ENCODE measurements at places on chromosomes 16 and 17.

- no peak for DNase-seq
Measured at GRCh38 chr16:371515-372301, 1.4 kb upstream of the MRPL28 start.

DNA sequence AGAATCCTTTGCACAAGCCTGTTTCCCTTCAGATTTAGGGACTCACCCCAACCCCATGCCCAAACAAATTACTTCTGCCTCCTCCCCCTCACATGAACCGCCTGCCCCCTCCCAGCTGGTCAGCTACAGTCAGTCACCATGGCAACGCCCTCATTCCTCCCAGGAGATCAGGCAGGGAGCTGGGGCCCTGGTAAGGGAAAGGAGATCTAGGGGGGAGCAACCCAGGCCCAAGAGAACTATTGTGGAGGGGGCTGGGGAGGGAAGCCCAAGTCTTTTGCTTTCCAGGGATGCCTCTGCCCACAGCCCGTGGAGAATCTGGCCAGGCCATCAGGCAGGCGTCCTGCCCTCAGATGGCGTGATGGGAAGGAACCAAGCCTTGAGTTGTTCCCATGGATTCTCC is 2.8 kb downstream of the FAM171A2 start:
- DNase-seq = no peak

DNA sequence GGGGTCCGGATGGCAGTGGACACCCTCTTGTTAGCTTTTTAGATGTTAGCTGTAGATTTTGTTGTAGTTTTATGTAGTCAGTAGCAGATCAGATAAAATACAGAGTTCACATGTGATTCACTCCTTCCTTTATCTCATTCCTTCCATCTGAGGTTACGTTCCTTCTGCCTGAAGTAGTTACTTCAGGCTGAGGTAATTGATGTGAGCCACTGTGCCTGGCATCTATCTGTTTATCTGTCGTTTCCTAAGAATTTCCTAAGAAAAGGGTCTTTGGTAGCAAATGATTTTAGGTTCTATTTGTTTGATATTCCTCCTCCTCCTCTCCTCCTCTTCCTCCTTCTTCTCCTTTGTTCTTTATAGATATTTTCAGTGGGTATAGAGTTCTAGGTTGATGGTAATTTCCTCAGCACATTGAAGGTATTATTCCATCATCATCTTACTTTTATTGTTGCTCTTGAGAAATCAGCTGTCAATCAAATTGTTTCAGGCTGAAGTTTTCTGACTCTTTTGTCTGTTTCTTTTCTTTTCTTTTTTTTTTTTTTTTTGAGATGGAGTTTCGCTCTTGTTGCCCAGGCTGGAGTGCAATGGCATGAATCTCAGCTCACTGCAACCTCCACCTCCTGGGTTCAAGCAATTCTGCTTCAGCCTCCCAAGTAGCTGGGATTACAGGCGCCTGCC is 29.6 kb upstream of the FBXO47 start:
- no peak for DNase-seq

DNA sequence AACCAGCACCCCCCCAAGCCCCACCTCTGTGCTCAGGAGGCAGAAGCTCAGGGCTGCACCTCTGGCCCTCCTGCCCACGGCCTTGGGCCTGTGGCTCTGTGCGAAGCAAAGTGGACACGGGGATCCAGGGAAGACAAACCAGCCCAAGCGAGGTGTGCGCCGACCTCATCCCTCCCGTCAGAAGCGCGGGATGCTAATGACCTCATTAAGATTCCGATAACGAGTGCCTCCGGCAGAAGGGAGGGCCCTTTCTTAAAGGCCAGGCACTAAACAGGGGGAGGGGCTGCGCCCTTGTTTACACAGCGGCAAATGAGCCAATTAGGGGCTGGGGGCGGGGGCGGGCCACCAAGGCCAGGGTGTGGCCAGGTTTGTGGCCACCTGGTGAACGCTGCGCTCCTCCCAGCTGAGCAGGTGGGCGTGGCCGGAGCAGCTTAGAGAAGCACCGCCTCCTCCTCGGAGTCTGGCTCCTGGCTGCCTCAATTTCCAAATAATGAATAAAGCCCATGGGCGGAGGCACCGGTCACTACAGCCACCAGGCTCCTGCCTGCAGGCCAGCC is 3.2 kb downstream of the CBX4 start:
- peak; percentile 22 for DNase-seq

DNA sequence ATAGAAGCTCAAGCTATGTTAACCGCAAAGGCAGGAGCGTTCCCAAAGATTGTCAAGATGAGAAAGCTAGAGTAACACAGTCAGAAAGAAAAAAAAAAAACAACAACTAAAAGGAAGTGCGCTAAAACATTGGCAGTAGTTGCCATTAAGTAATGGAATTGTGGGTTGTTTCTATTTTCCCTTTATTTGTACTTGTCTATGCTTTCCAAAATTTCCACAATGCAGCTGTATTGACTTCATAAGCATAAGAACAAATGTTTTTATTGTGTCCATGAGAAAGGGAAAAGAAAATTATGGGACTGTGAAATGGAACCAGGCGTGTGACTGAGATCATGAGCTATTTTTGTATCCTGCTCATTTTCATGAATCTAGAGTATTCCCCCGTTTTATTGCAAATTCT is 153.4 kb downstream of the TMEM114 start:
- no peak for DNase-seq

DNA sequence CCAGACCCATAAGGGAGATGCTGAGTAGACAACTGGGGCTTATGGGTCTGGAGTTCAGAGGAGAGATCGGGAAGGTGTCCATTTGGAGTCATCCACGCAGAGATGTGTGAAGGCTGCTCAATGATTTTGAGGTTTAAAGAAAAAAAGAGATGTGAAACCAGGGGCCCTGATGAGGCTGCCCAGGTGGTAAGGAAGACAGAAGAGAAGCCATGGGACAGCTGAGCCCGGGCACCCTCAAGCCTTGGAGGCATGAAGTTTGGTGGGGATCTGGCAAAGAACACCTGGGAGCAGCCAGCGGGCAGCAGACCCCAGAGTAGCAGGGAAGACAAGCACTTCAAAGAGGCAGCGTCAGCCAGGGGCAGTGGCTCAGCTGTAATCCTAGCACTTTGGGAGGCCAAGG is 20.8 kb upstream of the MYO15B start:
- DNase-seq = no peak

DNA sequence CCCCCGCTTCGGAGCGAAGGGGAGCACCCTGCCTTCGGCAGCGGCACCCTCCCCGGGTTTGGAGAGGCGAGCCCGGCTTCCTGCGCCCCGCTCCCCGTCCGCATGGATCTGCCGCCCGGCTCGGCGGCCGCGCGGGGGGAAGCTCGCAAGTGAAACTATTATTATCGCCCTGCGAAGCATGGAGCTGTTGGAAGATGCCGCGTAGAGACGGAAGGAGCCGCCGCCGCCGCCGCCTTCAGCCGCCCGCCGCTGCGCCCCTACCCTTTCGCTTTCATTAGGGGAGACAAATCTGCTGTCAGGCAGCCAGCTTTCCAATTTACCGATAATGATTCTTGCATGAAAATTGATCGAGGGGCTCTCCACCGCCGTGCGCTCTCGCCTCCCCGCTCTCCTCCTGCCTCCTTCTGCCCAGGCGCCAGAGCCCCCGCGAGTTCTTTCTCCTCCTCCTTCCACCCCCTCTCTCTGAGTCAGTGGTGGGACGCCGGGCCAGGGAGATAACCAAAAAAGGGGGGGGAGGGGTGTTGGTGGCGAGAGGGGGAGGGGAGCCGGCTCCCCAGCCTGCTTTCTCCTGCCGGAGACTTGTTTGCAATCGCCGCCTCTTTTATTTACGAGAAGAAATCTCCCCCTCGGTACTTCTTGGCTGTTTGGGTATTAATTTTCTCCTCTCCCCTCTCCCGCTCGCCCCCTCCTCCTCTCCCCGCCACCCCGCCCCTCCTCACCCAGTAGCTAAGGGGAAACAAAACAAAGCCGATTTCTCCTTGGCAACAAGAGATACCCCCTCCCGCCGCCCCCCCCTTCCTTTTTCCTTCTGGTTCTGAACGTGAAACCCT is 58.0 kb upstream of the GSE1 start:
- DNase-seq = peak; percentile 74

DNA sequence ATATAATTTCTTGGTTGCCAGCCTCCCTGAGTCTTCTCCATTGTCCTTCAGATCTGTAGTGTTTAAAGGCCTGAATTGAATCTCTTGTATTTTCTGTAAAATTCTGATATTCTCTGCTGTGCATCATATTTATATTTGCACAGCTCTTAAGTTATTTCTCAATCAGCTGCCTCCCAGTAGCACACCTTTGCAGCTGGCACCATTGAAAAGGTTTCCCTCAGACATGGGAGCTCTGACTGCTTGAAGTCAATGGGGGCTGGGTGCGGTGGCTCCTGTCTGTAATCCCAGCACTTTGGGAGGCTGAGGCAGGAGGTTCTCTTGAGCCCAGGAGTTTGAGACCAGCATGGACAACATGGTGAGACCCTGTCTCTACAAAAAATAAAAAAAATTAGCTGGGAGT is 40.4 kb downstream of the PITPNC1 start:
- DNase-seq = no peak

- DNase-seq = peak; percentile 5
Measured at GRCh38 chr17:27379888-27380533, 76.2 kb upstream of the KSR1 start.

GRCh38 chr17:56890390-56890789 is 23.5 kb downstream of the TRIM25 start:
- no peak for DNase-seq

GRCh38 chr17:58399974-58400373 is 17.4 kb downstream of the RNF43 start:
- DNase-seq = no peak

GRCh38 chr17:79123988-79124387 is 49.4 kb downstream of the ENGASE start:
- DNase-seq = no peak
